ENCODE measurements at places on chromosomes 16 and 17. TPM values are rescaled to one million over a fixed set of nuclear protein-coding genes. Genes with fewer than 3 reads are reported as not detected.

Gene NECAB2
- total RNA-seq: 1.5 TPM

Gene APPBP2
- total RNA-seq: 45.8 TPM

Gene SMIM22
- total RNA-seq: not detected

Gene KRT31
- total RNA-seq: not detected

Gene C1QTNF8
- not detected for total RNA-seq

Gene IRX5
- not detected for total RNA-seq

Gene CHST6
- 0.16 TPM for total RNA-seq

Gene HES7
- total RNA-seq: not detected

GRCh38 chr17:57988301-57989250 is 522 bp upstream of the VEZF1 start:
- no peak for DNase-seq

DNA sequence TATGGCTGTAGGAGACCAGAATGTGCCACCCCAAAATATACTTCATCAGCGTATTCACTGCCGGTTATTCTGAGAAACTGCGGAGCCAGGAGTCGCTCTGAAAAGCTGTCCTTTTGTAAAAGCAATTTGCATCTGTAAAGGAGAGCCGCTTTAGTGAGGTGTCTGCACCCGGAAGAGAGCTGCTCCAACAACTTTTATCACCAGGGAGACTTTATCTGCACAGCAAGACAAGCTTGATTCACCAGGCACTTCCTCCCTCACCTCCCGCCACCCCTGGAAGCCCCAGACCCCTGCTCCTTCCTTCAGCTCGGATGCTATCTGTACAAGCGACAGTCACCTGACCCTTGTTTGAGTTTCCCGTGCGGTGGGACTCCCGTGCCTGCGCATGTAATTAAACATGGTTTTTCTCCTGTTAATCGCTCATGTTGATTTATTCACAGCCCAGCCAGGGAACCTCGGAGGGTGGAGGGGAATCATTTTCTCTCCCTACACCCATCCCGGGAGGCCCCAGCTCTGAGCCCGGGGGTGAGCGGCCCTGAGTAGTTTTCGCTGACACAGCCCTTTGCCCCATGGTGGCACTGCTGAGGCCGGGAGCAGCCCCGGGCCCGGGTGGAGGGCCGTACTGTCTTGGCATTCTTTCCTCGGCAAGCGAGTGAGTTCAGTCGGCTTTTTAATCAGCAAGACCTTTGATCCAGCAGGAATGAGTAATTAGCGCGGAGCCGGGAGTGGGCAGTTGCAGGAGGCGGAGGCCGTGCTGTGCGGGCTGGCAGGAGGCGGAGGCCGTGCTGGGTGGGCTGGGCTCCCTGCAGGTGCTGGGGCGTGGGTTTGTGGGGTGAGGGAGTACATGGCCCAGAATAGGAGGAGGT is 222.7 kb upstream of the CIBAR2 start:
- DNase-seq: no peak

DNA sequence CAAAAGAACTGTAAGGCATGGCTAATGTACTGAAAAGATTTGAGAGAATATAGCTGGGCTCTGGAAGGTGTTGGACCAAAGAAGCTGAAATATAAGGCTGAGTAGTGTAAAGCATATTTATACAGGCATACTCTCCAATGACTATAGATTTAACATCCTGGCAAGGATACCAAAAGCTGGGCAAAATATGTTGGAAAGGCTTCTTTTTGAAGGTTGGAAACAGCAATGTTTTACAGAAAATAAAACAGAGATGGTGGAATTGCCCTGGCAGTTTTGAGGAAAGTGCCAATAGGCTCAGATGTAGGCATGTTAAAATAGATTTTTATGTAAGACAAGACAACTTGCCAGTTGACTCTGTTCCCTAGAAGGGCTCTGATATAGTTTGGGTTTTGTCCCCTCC is 184.1 kb upstream of the SHISA6 start:
- no peak for DNase-seq

DNA sequence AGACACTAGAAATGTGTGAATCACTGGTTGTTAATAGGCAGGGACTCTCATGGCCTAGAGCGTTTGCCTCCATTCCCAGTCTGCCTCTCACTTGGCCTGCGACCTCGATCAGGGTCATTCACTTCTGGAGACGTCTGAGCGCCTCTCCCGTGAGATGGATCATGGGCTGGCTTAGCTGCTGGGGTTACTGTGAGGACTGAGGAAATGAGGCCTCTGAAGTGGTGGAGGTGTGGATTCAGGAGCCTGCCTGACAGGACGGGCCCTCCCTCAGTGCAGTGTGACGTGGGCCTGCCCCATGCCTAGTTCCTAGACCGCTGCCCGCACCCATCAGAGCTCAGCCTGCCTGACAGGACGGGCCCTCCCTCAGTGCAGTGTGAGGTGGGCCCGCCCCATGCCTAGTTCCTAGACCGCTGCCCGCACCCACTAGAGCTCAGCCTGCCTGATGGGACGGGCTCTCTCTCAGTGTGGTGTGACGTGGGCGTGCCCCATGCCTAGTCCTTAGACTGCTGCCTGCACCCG is 61.9 kb downstream of the BANP start:
- peak; percentile 67 for DNase-seq

DNA sequence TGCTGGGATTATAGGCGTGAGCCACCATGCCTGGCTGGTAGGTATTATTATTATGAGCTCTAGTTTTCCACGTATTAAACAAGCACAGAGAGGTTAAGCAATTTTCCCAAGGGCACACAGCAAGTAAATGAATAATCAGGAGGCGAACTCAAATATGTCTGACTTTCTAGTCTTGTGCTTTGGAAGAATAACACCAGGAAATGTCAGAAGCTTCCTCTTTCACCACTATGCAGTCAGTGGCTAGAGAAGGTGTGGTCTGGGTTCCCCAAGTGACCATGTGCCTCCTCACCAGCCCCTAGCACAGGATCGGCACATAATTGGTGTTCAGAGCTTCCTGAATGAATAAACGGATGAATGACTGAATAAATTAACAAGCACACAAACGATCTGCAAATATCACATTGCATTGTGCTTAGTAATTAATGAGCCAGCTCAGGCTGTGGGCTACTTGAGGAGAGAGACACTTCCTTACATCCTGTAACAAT is 21.6 kb upstream of the SCNN1B start:
- DNase-seq: no peak

GRCh38 chr16:11627822-11628457 is 40.3 kb upstream of the SNN start:
- DNase-seq: no peak

DNA sequence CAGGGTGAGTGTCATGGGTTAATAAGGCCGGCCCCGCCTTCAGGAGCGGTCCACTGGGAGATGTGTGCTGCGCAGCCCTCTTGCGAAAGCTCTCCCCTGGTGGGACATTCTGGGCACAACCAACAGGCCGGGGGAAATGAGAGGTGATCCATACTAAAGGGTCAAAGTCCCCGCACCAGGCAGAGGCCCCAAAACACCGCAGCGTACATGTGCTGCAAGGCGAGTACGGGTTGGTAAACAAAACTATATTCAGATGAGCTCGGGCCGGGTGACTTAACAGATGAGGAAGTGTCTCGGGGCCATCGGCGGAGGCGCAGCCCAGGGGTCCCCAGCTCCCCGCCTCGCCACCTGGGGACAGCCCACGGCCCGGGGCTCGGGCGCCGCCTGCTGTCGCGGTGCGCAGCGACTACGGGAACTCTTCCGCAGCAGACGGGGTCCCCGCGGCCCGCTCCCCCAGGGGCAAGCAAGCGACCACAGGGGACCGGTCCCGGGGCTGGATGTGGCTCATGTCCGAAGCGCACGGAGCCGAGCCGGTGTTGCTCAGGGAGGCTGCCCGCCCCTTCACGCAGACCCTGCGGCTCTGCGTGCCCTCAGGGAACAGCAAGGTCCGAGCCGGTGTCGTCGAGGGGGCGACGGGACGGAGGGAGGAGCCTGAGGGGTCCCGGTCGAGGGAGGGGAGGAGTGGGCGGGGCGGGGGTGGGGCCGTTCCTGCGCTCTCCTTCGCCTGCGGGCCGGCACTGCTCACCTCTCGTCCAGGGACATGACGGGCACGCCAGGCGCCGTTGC is at the start of gene RAB37:
TSS of gene RAB37 (plus strand) at position 744 of the 786 bp plus-strand sequence. CDS start at position 761, 17 bp downstream.
- no peak for DNase-seq

GRCh38 chr16:57725151-57725550 is 10.4 kb upstream of the KATNB1 start:
- no peak for DNase-seq

DNA sequence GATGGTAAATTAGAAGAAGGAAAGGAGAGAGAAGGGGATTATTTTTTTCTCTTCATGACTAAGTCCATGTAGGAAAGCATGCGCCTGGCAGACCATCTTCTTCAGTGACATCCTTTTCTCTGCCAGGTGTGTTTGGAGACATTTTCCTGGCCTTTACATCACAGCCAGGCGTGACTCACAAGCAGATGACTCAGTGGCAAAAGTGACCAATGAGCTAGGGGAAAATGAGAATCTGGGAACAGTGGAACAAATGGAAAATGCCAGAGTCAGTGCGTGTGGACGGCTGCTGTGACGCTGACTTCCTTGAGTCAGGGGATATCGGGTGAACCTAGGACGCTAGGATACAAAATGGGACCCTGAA is 9.4 kb downstream of the KIAA0513 start:
- no peak for DNase-seq

DNA sequence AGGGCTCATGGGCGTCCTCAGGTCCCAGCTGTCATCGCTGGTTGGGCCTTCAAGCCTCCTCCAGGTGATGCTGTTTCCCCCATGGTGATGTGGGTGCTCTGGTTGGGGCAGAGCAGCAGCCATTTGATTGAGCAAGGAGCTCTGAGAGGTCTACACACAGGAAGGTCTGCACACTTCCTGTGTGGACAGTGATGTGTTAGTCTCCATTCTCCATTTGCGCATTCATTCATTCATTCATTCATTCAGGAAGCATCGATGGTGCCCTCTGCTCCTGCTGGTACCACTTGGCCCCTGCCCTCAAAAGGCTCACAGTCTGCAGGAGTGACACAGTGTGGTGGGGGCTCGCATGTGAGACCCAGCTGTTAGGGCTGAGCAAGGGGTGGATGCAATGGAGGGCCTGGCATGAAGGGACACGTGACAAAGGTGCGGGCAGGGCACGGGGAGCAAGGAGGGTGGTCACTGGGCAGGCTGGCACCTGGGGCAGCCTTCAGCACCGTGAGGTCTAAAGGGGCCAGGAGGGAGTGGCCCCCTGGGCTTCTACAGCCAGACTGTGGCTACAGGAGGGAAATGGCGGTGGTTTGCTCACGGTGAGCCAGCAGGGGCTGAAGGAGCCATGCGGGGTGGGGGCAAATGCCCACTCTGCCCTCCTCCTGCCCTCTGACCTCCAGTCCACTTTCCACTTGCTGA is 1.5 kb downstream of the ADGRG3 start:
- no peak for DNase-seq

DNA sequence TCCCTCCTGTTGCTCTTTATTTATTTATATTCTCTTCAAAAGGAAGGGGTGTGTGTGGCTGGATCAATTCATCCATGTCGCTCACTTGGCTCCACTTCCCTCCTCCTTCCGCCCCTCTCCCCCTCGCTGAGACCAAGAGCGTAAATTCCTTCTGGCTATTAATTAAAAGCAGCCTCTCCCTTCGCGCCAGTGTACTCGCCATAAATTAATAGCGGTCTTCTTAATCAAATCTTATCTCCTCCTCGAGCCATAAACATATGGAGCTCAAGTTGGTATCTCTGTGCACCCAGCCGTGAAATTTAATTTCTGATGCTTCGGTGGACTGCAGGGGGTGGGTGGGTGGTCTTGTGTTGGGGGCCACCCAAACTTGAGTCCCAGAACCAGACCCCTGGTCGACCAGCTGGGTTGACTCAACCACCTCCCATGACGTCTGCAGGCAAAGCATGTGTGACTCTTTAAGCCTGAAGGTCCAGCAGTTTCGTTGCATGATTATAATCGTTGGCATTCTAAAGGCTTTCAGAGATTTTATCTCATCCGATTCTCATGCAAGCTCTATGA is 57.9 kb downstream of the SDK2 start:
- no peak for DNase-seq

GRCh38 chr16:78915811-78916345 is 684.7 kb downstream of the MAF start:
- no peak for DNase-seq

GRCh38 chr16:81657781-81658180 is 121.3 kb upstream of the PLCG2 start:
- no peak for DNase-seq

GRCh38 chr17:77424585-77425344 is 284.0 kb downstream of the SEC14L1 start:
- peak; percentile 95 for DNase-seq

GRCh38 chr17:76672270-76672851 is 28.8 kb upstream of the ST6GALNAC1 start:
- DNase-seq: no peak

DNA sequence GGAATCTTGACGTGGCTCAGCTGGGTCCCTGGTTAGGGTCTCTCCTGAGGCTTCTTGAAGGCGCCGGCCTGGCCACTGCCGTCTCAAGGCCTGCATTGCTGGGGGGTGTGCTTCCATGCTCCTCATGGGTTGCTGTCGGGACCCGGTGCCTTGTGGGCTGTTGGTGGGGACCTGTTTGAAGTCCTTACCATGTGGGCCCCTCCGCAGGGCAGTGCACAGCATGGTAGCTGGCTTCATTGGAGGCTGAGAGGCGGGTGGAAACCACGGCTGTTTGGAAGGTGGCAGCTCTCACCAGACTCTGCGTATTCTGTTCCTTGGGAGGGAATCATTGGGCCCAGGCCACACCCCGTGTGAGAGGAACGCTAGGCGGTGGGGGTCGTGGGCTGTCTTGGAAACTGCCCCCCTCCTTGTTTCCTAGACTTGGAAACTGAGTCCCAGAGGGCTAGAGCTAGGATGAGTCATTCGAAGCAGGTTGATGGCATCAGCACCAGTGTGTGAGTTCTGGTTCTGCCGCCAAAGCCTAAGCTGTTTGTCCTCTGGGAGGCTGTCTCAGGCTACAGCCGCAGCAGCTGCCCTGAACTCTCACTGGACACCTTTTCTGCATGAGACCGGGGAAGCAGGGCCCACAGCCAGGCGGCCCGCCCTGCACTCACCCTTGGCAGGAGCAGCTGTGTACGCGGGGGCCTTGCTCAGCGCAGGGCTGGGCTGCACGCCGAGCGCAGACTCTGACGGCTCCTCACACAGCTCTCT is 35.2 kb downstream of the ZNF750 start:
- peak; percentile 93 for DNase-seq

DNA sequence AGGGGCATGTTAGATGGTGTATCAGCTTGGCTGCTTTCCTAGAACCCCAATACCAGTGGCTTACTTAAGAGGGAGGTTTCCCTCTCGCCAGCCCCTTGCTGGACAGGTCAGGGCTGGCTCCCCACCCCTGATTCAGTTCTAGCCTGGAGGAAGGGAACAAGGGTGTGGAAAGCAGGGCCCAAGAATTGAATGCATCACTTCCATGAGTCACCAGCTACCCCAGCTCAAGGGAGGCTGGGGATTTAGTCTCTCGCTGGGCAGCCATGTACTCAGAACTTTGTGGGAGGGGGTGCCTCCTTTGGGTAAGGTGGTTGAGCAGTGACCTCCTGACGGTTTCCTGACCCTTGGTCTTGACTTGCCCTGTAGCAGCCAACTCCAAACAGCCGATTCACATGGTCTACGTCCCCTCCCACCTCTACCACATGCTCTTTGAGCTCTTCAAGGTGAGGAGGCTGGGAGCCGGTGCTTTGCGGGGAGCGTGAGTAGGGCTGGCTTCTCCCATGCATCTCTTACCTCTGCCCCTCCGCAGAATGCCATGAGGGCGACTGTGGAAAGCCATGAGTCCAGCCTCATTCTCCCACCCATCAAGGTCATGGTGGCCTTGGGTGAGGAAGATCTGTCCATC is 12.8 kb downstream of the PDK2 start:
- no peak for DNase-seq
